PC-9 (cell line): ENCODE measurements at places on chromosomes 4 and X.

DNA sequence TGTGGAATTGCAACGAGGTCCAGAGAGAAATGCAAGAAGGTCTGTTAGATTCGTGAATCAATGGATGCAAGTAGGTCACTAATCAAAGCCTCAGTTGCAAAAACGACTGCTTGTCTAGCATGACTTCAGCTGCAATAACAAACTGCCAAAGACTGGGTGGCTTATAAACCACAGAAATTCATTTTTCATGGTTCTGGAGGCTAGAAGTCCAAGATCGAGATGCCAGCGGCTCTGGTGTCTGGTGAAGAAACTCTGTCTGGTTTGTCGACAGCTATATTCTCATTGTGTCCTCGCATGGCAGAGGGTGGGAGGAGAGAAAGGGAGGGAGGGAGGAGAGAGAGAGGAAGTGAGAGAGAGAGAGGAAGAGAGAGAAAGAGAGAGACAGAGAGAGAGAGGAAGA is 114.7 kb downstream of the MXRA5 start:
- no peak overlapping the region for H3K4me3 ChIP-seq
- no peaks in the 10 kb centered on the region for H3K4me1 ChIP-seq
- H3K27ac ChIP-seq = no peak overlapping the region

DNA sequence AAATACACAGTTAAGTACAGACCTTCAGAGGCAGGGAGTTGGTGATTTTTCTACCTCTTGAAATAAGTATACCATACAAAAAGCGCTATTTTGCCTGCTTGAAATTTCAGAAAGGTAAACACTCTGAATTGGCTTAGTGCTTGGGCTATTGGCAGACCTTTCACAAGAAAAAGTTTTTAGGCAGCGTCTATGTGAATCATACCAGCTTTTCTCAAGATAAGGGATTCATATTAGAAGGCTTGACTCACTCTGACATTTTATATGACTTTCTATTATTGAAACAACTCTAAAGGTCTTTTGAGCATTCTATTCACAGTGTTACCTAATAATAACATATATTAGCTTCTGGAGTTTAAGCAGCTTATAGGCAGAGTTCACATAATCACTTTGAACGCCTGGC is 286.4 kb upstream of the FAT1 start:
- H3K27ac ChIP-seq = no peak overlapping the region
- H3K36me3 ChIP-seq = no peaks in the 10 kb centered on the region
- H3K4me3 ChIP-seq = no peak overlapping the region
- no peaks in the 10 kb centered on the region for H3K4me1 ChIP-seq

- no peak overlapping the region for H3K27ac ChIP-seq
- H3K36me3 ChIP-seq = no peaks in the 10 kb centered on the region
- no peaks in the 10 kb centered on the region for H3K27me3 ChIP-seq
These were observed 2275.1 kb downstream of the PCDH7 start for GRCh38 chr4:32994981-32995881.

- H3K36me3 ChIP-seq = no peaks in the 10 kb centered on the region
- no peaks in the 10 kb centered on the region for H3K27me3 ChIP-seq
- H3K27ac ChIP-seq = no peak overlapping the region
- H3K4me3 ChIP-seq = no peak overlapping the region
These were observed 577.0 kb downstream of the FAT4 start for GRCh38 chr4:125891597-125892258.

DNA sequence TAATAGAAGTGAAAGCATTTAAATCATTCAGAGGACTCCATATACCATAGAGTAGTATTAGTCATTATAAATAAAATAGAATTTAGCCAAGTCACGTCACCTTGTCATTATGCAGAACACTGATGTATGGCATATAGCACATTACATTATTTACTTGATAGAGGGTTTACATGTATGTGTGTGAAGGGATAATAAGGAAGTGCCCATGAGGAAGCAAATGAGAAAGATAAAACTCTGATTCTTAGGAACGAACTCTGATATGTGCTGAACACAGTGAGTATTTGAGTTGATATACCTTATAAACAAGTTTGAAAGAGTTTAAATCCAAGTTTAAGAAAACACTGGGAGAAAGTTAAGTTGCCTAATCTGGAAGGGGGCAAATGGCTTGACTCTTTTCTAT is 160.5 kb upstream of the NDST3 start:
- no peak for DNase-seq
- no peaks in the 10 kb centered on the region for H3K36me3 ChIP-seq
- H3K4me1 ChIP-seq = no peaks in the 10 kb centered on the region
- H3K27me3 ChIP-seq = no peaks in the 10 kb centered on the region
- H3K4me3 ChIP-seq = no peak overlapping the region
